Endothelial cell (in vitro differentiated cells): ENCODE measurements at places on chromosomes 2 and 18.

DNA sequence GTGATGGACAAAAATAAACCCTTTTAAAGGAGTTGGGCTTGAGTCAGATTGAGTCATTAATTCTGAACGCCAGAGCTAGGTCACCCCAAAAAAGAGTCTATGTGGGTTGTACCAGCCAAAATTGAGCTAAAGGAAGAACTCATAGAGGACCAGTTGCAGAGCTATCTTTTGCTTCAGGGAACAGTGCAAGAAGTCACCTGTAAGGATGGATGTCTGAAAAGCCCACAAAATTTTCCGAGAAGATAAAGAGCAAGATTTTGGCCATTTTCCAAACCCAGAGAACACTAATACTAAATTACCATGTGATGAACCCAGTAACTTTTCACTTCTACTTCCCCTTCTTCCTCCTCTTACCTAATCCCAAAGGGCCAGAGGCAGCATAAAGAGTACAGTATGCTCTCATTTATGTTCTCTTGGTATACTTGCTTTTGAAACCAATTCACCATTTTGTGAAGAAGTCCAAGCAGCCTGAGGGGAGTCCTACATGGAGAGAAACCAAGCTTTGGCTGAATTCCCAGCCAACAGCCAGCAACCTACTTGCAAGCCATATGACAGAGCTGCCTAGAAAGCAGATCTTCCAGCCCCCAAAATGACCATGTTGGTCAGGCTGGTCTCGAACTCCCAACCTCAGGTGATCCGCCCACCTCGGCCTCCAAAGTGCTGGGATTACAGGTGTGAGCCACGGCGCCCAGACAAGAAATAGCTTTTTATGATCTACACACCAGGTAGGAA lies 551.7 kb downstream of the SATB2 start:
- DNase-seq: no peak

DNA sequence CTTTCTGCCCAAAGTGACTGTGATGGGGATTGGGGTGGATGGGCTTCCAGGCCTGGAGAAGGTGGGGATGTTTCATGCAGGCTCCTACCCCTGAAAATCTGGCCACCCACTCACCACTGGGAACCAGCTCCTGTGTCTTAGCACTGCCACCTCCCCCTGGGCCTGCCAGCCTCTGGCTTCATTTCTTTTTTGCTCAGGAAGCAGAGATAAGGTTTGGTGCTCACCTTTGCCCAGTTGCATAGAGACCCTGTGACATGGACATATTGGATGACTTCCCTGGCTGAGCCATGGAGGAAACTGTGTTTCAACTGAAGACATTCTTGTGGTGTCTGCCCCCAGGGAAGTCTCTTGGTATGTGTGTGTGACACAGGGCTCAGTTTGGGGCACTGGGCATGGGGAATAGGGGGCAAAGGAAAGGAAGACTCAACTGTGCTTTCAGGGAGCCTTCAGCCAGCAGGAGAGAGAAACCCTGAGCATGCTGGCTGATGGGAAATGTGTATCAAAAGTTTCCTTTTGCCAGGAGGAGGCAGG lies 16.7 kb downstream of the CTIF start:
- no peak for DNase-seq

GRCh38 chr2:124698979-124699565 lies 674.0 kb downstream of the CNTNAP5 start:
- DNase-seq: no peak

DNA sequence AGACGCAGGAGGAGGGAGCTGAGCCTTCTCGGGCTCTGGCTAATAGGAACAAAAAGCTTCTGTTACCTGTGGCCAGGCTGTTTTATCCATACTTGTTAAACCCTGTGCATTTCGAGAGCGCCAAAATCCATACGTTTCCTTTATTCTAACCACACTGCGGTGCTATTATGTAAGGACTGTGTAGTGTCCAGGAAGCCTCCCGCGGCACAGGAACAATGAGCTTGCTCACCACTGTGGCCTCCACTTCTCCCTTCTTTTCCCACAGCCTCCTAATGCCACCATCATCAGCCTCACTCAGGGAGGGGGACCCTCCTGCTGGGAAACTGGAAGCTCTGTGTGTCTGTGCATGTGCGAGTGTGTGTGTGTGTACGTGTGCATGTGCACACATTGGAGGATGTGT lies 268.5 kb downstream of the HAUS1 start:
- no peak for DNase-seq

GRCh38 chr18:6980363-6980762 lies 137.2 kb downstream of the LAMA1 start:
- DNase-seq: no peak
